ENCODE measurements at places on chromosomes 6 and 20. TPM values are rescaled to one million over a fixed set of nuclear protein-coding genes. Genes with fewer than 3 reads are reported as not detected.

DNA sequence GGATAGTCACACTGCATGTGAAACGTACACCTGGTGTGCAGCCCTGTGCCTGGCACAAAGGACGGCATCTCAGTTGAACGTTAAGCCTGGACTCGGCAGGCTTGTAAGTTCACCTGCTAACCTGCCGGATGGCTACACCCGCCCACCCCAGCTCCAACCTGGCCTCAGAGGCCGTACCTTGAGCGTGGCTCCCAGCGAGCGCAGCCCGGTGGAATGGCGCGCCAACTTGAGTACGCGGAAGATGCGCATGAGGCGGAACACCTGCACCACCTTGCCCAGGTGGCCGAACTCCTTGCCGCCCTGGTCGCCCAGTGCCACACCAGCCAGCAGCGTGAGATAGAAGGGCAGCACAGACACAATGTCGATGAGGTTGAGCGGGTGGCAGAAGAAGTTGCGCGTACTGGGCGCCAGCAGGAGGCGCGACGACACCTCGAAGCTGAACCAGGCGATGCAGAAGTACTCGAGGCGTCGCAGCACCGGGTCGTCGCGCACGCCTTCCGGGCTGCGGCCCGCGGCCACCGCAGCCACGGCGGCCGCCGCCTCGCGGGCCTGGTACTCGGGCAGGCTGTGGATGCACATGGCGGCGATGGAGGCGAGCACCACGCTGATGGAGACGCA, 3.3 kb downstream of the KCNS1 start:
- H3K27ac ChIP-seq = no peak overlapping the region
- H3K27me3 ChIP-seq = peaks cover 26% of the 10 kb centered on the region
- no peak overlapping the region for H3K4me3 ChIP-seq
- peak; percentile 50 for DNase-seq
- H3K36me3 ChIP-seq = no peaks in the 10 kb centered on the region

DNA sequence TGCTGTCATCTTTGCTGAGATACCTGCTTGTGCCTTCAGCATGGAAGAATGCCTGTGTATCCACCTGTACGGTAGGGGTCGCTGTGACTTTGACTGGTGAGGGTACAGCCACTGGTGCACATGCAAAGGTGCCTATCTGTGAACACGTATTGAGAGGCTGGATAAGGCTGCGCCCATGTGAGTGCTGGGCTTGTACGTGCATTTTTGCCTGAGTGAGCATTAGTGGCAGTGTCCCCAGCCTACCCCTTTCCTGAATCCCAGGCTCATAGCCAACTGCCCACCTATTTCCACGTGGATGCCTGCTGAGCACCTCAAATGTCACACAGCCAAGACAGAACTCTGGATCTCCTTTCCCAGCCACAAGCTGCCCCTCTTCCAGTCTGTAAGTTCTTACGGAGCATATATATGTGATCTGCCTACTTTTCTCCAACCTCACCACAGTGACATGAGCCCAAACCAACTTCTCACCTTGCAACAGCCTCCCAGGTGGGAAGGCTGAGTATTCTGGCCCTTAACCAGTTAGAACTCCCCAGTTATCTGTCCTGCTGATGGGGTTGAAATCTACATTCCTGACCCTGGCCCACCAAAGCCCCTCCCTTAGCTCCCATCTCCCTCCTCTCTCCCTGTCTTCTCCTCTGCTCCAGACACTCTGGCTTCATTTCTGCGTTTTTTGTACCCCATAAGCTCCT, 1.1 kb upstream of the SLC2A10 start:
- H3K4me1 ChIP-seq = peaks cover 7% of the 10 kb centered on the region
- DNase-seq = peak; percentile 90
- H3K27me3 ChIP-seq = no peaks in the 10 kb centered on the region
- no peak overlapping the region for H3K4me3 ChIP-seq
- peak overlapping the region; percentile 84 for H3K27ac ChIP-seq

GRCh38 chr6:118952683-118953082, 17.7 kb upstream of the MCM9 start:
- H3K27ac ChIP-seq = no peak overlapping the region
- H3K27me3 ChIP-seq = no peaks in the 10 kb centered on the region
- H3K4me1 ChIP-seq = no peaks in the 10 kb centered on the region

DNA sequence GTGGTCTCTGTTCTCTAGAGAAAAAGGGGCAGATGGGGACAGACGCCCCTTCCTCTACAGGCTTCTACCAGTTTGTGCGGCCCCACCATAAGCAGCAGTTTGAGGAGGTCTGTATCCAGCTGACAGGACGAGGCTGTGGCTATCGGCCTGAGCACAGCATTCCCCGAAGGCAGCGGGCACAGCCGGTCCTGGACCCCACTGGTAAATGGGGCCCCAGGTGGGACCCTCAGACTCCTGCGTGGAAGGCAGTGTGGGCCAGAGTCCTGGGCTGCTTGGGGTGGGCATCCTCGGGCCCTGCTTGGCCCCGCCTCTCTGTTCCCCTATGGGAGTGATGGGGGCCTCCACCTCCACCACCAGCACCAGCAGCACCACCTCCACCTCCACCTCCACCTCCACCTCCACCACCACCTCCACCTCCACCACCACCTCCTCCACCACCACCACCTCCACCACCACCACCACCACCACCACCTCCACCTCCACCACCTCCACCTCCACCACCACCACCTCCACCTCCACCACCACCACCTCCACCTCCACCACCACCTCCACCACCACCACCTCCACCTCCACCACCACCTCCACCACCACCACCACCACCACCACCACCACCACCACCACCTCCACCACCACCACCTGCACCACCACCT, 3.2 kb upstream of the TNFRSF6B start:
- no peak overlapping the region for H3K4me3 ChIP-seq
- DNase-seq = no peak
- H3K27me3 ChIP-seq = no peaks in the 10 kb centered on the region
- no peaks in the 10 kb centered on the region for H3K36me3 ChIP-seq
- peaks cover 38% of the 10 kb centered on the region for H3K4me1 ChIP-seq
- peak overlapping the region; percentile 83 for H3K27ac ChIP-seq

GRCh38 chr20:25204550-25205276, 9.2 kb downstream of the ENTPD6 start:
- no peaks in the 10 kb centered on the region for H3K4me1 ChIP-seq
- H3K4me3 ChIP-seq = no peak overlapping the region
- DNase-seq = no peak
- H3K27ac ChIP-seq = peak overlapping the region; percentile 10

The RNF39 gene
- total RNA-seq = 1.6 TPM

The HLA-DQB1 gene
- 1.8 TPM for total RNA-seq

Data from colonic mucosa (tissue), 4 donors.